ENCODE measurements at places on chromosomes 12 and 14.

- DNase-seq: no peak
Measured at GRCh38 chr12:16833376-16834015, 227.5 kb upstream of the LMO3 start.

DNA sequence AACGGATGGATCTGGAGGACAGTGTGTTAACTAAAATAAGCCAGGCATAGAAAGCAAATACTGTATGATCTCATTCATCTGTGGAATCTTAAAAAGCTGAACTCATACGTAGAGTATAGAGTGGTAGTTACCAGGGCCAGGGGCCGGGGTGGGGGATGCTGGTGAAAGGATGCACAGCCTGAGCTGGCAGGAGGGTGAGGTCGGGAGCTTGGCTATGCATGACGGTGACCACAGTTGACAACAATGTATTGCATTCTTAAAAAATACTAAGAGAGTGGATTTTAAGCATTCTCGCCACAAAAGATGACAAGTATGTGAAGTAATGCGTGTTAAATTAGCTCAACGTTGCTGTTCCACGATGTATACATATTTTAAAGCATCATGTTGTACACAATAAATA is 351.3 kb downstream of the TMEM121 start:
- DNase-seq: no peak

DNA sequence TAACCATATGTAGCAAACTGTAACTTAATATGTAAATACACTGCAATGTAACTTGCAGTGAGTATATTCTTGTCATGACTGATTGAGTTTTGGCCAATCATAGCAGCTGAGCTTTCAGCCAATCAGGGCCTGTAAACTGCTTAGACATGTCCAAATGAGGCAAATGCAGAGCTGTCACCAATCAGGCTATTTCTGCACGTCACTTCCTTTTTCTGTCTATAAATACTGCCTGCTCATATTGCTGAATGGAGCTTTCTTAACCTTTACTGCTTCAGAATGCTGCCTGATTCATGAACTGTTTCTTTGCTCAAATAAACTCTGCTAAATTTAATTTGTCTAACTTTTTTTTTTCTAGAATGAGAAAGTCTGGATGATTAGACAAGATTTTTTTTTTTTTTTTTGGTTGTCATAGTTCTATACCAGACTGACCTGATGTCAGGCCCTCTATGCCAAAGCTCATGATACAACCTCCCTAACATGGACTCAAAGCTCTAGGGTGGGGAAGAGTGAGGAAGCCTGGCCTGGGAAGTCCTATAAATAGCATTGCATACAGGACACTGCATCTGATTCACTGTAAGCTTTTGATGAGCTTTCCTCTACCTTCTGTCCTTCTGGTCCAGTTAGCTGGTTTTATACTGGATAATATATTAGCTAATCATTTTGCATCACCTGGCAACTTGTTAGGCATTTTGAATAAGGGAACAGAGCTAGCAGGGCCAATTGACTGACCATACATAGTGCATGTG is 12.0 kb downstream of the MGP start:
- DNase-seq: no peak

DNA sequence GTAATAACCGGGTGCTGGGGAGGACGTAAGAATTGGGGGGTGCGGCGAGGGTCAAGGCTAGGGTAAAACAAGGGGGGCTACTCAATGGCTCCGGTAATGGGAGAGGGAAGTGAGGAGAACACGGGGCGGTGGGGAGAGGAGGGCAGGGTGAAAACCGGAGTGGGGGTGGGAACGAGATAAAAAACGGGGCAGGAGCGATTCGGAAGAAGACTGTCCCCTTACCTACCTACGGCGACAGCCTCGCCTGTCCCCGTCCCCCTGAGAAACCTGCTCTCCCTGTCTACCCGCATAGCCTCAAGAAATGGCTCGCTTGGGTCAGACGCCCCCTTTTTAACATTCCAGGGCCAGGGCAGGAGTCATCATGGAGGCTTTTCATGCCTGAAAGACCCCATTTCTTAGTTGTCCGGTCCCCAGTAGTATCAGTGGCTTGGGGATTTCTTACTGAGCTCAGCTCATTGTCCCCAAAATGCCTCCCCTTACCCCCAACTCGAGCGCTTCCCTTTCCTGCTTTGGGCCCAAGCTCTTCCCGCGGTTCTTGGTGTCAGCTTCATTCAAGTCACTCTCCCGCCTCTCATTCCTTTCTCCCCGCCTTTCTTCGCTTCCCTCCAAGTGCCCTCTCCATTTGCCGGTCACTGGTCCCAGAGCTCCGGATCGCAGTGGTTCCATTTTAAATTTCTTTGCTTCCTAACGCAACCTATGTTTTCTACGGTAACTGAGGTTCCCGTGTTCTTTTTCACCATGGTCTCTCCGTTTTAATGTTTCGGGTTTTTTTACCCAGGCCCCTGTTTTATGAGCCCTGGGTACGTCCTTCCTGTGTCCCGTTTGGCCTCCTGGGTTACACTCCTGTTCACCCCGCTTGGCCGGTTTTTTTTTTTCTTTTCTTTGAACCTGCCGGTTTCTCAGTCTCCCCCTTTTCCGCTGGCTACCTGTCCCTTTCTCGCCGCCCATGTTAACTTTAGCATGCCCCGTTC is 1.2 kb upstream of the WSB2 start:
- DNase-seq: no peak

DNA sequence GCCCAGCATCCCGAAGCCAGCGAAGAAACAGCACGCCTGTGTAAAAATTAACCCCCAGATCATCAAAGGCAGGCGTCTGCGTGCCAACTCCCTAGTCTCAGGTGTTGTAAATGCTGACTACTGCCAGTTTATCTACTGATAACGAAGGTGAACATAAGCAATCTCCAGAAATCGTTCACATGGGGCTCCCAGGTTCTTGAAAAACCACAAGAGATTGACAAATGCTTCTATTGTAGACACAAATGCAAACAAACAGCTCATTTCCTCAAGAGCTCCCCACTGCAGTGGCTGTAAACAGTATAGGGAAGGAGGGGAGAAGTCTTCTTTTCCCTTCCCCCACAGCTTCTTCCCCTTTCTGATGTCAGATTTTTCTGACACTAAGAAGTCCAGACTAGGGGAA is 5.3 kb upstream of the PLEKHG3 start:
- DNase-seq: no peak

- no peak for DNase-seq
Measured at GRCh38 chr14:80260645-80261044, 49.3 kb upstream of the DIO2 start.

DNA sequence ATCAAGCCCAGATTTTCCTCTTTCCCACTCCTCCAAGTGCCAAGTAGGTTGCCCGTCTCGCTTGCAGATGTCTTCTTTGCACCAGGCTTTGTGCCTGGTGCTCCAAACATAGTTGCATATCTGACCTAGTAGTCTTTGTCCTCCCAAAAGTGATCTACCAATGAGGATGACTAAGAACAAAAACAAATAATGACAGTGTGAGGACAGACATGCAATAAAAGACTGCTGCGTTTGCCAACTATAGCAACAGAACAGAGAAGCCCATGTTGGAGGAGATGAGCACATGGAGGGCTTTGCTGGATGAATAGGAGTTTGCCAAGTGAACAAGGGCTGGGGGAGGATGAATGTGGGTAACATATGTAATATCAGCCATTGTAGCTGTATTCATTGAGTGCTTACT is 15.6 kb downstream of the DTX1 start:
- DNase-seq: no peak

GRCh38 chr12:117603316-117604113 is 242.1 kb upstream of the NOS1 start:
- no peak for DNase-seq

- no peak for DNase-seq
Measured at GRCh38 chr12:10454531-10454930, 1.4 kb upstream of the KLRC1 start.

- no peak for DNase-seq
Measured at GRCh38 chr14:102795060-102795925, 18.0 kb downstream of the TRAF3 start.

GRCh38 chr12:89363084-89363483 is 10.8 kb upstream of the DUSP6 start:
- DNase-seq: no peak

- DNase-seq: no peak
Measured at GRCh38 chr12:67826148-67826547, 163.1 kb upstream of the IFNG-AS1 start.

DNA sequence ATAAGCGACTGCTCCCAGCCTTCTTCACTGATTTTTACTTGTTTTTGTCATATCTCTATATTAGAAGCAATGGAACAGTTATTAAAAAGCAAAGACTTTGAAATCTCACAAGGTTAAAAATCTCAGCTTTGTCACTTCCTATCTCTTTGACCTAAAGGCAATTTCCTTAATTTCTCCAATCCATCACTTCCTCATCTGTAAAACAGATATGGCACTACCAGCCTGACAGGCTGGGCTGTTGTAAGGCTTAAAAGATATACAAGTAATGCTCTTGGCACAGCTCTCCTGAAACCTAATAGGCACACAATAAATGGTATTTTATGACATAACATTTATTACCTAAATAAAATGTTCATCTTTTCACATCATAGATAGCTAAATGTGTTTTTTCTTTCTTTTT is 25.6 kb downstream of the ATXN2 start:
- DNase-seq: no peak

GRCh38 chr14:103693515-103693914 is 21.7 kb downstream of the XRCC3 start:
- no peak for DNase-seq

DNA sequence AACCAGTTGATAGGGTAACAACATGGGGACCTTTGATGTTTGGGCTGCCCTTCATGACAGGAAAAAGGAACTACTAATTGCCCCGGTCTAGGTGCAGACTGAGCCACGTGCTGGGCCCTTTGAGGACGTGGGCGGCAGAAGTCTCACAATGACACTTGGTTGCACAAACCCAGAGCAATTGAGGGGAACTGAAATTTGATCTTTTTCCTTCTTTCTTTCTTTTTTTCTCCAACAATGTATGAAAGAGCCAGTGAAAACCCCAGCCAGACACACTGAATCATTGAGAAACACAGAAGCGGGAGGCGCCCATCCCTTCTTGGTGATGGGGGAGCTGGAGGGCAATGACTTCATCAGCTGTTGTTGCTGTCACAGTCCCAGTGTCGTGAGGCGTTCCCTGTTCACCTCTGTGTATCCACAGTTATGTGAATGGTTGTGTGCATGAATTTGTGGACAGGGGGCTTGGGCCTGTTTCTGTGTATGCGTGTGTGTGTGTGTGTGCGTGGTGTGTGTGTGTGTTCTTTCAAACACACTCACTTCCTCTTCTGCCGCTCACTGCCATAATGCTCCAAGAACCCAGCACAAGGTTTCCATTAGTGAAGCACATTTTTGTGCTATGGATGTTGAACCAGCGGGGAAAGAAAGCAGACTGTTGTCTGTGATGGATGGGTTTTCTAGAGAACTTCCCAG is 137.5 kb upstream of the CCND2 start:
- DNase-seq: no peak

GRCh38 chr12:96986883-96987523 is 79.9 kb downstream of the NEDD1 start:
- no peak for DNase-seq

- DNase-seq: no peak
Measured at GRCh38 chr12:106073179-106073578, 65.6 kb downstream of the NUAK1 start.

DNA sequence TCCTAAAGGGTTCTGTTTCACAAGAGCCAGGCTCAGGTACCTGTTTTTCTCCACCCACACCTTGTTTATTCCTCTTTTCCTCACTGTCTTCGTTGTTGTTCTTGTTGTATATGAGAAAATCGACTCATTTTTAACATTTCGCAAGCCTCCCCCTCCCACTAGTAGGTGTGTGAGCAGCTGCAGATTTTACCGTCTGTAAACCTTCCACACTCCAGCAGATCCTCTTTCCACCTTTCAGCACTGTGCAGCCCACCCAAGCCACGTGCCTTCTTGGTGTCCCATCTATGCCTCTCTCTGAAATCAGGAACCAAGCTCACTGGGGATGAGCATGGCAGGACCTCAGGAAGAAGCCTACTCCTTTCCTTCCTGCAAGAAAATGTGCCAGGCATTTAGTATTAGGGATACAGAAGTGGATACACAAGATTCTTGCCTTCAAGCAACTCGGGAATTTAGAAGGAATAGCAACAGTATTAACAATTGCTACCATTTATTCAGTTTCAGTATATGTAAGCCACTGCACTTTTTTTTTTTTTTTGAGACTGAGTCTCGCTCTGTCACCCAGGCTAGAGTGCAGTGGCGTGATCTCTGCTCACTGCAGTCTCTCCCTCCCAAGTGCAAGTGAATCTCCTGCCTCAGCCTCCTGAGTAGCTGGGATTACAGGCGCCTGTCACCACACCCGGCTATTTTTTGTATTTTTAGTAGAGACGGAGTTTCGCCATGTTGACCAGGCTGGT is 113.6 kb downstream of the CHST11 start:
- no peak for DNase-seq

DNA sequence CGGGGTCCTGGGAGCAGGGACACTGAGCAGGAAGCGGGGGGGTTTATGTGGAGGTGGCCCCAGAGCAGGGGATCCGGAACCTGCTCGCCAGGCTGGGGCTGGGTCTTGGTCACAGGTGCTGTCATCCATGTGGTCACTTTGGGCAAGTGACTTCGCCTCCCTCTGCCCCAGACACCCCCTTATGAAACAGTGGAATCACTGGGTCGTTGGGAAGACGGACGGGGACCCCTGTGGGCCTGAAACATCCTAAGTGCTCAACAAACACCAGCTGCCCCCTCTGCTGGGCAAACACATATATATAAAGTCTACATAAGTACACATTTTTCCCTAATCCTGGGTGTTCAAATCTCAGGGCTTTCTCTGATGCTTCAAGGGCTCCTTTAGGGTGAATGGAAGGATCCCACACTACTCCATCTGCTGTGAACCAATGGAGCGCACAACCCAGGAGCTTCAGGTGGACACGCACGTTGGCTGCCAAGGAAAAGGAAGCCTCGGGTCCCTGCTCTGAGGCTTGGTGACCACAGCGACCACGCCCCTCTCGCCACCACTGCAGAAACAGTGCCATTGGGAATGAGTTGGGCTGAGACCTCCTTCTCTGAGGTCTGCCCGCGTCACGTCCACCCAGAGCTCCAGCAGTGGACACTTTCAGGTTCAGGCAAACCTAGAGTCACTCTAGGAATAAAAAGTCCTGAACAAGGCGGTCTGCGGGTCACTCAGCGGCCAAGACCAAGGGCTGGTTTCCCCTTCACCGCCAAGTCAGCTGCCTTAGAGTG is 54.6 kb downstream of the CDC42BPB start:
- DNase-seq: no peak

GRCh38 chr14:77097006-77097699 is 905 bp upstream of the CIPC start:
- no peak for DNase-seq

GRCh38 chr12:55694188-55694515 is 13.6 kb downstream of the ITGA7 start:
- no peak for DNase-seq

- no peak for DNase-seq
Measured at GRCh38 chr14:65074449-65075150, 27.7 kb downstream of the MAX start.

DNA sequence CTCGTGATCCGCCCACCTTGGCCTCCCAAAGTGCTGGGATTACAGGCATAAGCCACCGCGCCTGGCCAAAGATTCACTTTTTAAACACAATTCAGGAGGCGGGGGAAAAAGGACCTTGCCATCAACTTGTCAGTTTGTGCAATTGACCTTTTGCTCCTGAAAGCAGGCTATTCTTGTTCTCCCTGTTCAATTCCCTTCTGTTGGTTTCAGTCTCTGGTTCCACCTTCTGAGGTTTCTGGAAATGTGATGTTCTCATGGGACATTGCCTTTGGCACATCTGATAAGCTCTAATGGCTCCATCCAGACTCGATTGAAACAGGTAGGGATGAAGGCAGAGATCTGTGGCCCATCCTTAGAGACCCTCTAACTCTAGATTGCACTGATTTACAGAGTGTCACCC is 17.9 kb upstream of the CCDC85C start:
- DNase-seq: no peak

- no peak for DNase-seq
Measured at GRCh38 chr14:38138473-38139138, 69.1 kb upstream of the SSTR1 start.

- no peak for DNase-seq
Measured at GRCh38 chr12:105967038-105967776, 171.5 kb downstream of the NUAK1 start.

Data from stimulated activated CD8-positive, alpha-beta memory T cell treated with anti-CD3 and anti-CD28 coated beads, Interleukin-4, amount 100 ng/mL, for 1 hour (primary cell).